ENCODE measurements at places on chromosomes 11 and 22.

GRCh38 chr22:30866216-30866615, 102.4 kb downstream of the MORC2 start:
- DNase-seq: no peak

DNA sequence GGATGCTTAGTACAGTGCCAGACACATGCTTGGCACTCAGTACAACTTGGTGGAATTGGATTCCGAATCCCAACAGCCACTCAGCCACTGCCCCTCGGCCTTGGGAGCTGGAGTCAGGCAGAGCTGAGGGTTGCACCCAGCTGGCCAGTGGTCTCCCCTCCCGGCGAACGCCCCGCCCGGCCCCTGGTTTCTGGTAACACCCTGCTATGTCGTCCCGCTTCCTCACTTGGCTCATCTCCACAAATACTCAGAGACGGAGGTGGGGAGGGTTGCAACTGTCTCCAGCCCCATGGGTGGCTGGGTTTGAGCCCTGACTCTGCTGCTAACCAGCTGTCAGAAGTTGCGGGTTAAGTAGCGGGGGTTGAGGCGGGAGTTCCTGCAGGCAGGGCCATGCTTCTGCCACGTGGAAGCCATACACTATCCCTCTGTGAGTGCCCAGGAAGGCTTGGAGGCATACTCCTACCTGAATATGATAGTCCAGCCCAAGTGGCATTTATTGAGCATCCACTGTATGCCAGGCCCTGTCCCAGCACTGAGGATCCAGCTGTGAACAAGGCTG, 67.1 kb downstream of the GRIK4 start:
- DNase-seq: no peak

DNA sequence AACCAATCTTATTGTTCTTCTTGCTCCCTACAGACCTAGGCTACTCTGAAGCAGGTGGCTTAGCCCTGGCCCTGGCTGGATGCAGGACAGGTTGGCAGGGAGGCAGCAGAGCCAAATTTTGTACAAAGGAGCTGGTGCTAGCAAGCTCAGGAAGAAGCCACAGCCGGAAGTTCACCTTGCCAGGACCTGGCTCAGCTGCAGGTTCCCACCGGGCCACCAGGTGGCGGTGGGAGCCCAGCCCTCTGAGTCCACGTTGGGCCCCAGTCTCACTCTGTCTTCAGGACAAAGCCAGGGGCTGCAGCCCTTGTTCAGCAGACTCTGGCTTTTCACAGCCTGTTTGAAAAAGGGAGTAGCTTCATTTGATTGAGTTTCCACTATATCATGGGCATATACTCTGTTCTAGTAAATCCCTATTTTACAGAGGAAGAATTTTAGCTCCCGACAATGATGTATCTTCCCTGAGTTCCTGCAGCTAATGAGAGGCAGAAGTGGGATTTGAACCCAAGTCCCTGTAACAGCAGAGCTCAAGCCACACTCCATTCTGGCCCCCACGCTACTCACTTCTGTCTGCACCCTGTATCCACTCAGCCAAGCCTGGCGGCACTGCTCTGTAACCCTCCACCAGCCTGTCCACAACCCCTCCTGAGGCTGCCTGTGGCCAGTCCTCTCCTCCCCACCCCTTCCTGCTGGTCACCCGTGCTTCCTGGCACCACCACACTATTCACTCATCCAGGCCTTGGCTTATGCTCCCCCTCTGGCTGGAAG, 3.3 kb downstream of the TKFC start:
- DNase-seq: peak; percentile 83

DNA sequence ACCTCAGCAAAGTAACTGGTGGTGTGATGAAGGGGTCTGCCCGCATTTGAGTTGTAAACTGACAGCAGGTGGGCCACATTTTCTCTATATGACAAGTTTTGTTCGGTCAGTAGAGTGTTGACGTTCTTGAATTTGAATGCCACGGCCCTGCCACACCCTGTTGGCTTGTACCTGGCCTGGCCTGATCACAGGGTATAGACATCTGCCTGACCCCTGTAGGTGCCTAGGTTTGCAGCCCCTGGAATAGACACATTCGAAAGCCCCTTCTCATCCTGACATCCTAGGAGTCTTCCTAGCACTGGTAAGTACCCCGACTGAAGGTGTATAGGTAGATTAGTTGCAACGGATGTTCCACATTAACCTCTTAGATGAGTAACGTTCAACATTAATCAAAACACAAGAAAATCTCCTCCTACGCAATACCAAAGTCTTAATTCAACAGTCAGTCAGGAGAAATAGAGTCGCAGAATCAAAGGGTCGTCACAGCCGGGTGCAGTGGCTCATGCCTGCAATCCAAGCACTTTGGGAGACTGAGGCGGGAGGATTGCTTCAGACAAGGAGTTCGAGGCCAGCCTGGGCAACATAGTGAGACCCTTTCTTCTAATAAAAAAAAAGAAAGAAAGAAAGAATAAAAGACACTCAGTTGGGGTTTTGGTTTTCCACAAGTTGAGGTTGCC, 43.6 kb upstream of the CD5 start:
- no peak for DNase-seq

- no peak for DNase-seq
Observed at GRCh38 chr22:25000686-25001085, 48.2 kb downstream of the KIAA1671 start.

DNA sequence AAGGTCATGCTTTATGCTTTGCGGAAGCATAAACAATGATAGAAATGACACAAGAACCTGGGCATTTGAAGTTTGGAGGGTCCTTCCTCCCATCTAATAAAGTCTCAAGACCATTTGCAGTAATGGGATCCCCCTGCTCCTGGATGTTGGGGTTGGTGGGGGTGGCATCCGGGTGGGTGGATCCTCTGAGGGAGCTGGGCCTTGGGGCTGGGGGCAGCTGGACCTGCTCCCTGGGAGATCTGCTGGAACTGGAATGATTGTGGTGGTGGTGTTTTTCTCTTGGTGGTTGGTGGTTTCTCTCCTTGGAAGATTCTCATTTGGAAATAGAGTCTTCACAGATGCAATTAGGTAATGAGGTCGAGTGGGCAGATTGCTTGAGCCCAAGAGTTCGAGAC, 2.2 kb upstream of the NAP1L4 start:
- no peak for DNase-seq

DNA sequence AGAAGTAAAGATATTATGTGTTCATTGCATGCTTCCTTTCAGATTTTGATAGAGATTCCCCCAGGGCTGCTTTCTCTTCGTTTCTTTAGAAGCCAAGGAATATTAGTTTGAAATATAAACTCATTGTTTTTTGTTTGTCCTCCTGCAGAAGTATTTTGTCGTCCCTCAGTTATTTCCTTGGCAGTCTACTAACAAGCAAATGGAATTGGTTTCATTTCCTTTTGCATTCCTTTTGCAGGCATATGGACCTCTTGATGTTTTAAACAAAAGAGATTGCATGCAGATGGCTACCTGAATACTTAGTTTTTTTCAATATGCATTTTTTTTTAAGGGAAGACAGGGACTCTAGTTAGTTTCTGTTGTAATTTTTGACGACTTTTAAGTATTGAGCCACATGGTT, 62.2 kb downstream of the BCL2L13 start:
- no peak for DNase-seq

- DNase-seq: peak; percentile 16
Observed at GRCh38 chr22:22709719-22710445, 65.5 kb downstream of the GGTLC2 start.

- DNase-seq: no peak
Observed at GRCh38 chr22:43277987-43278601, 65.1 kb downstream of the SCUBE1 start.

- no peak for DNase-seq
Observed at GRCh38 chr11:12280199-12280837, 97.1 kb upstream of the PARVA start.

DNA sequence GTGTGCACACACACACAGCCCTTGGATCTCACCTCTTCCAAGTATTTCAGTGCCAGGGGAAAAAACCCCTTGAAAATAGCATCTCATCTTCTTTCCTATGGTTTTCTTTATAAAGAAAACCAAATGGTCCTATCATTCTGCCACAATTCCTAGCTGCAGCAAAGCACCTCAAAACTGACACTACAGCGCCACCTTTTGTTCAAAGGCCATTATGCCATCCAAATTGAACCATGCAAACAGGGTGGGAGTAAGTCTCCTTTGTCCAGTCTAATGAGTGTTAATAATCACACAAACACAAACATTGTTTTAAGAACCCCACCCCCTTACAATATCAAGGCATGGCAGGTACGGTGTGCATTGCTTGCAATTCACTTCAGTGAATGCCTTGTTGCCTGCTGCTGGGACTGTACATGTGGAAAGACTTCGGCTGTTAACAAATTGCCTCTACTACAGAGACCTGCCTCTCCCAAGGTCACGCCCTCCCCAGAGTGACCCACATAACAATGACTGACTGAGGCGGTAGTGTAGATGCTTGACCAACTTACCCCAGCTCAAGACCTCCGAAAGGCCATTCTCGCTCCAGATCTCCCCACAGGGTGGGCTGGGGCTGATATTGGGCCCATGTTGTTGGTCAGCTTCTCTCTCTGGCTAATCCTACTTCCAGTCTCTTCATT, 31.7 kb downstream of the FAM181B start:
- peak; percentile 25 for DNase-seq

GRCh38 chr11:71332046-71332445, 79.7 kb upstream of the SHANK2 start:
- no peak for DNase-seq

DNA sequence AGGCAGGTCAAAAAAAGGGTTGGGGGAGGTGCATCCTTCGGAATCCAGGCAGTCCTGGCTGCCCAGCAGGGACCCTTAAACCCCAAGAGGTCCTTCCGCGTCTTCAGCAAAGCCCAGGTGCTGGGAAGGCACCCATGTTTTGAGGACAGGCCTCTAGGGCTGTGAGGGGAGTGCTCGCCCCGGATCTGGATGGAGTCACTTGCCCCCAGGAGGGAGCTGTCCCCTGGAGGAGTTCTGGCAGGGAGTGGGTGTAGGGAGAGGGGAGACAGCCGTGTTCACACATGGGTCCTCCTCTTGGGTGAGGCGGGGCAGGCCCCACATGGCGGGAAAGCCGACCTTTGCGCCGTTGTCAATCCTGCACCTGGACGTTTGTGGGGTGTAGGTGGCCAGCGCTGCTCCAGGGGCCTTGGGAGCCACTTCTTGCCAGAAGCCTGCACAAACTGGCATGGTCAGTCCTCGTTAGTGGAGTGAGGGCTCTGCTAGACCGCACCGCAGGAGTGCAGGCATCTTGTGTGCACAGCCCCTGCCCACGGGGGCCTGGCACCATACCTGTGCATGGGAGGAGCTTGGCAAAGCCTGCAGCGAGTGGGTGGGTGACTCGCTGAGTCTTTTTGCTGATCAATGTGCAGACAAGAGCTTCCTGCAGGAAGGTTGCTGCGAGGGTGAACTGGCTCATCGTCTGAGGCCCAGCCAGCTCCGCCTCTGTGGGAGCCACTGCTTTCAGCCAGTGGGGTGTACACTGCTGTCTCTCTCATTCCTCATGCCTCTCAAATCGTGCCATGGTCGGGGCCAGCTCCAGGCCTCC, 16.0 kb downstream of the PPIL2 start:
- no peak for DNase-seq

DNA sequence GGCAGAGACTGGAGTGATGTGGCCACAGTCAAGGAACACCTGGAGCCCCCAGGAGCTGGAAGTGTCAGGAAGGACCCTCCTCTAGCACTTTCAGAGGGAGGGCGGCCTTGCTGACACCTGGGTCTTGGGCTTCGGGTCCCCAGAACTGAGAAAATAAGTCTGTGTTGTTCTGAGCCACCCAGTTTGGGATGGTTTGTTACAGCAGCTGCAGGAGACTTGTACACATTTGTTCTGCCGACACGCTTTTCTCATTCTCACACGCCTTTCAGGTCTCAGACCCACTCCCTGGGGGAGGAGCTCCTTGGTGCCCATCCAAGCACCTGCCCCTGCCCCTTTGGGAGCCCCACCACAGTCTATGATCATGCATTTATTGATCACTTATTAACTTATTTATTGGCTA, 47.2 kb upstream of the SMIM38 start:
- no peak for DNase-seq

DNA sequence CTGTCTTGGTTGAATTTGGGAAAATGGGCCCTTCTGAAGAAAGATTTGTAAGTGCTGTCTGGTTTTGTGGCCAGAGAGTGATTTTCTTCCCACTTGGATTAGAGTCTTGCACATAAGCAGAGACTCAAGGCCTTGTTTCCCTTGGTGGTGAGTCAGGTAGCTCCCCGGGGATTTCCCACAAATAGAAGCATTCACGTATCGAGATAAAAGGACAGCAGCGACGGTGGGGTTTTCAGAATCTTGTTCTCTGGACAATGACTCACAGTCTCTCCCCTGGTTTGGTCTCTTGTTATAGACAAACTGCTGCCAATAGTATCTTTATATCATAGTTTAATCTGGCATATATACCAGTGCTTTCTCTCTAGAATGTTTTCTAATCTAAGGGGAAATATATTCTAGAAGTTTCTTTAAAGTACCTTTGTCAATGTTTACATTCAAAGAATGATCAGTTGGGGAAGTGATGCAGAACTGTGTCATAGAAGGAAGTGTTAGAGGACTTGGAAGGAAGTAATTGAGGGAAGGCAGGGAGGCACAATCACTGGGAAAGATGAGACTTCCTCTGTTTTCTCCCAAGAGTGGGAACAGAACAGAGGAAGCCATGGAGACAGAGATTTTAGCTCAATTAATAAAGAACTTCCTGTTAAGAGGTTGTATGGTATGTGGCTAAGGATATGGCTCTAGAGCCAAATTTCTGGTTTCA, 18.1 kb downstream of the POLA2 start:
- DNase-seq: peak; percentile 46

DNA sequence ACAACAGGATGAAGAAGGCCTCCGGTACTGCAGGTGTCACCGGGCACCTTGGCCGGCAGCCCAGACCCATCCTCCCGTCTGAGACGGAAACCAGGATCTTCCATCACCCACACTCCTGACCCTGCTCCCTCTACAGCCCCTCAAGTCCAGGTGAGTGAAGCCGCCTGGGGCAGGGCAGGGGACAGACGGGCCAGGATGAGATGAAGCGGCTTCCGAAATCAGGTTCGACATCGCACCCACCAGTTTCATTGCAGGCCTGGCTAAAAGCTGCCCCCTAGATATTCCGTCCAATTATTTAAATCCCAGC, 639.1 kb downstream of the TBC1D22A start:
- no peak for DNase-seq

GRCh38 chr22:30386608-30386959, 627 bp downstream of the RNF215 start:
- no peak for DNase-seq

- no peak for DNase-seq
Observed at GRCh38 chr11:129035244-129035643, 92.6 kb upstream of the TP53AIP1 start.

- no peak for DNase-seq
Observed at GRCh38 chr11:16296273-16296672, 60.1 kb downstream of the SOX6 start.

- no peak for DNase-seq
Observed at GRCh38 chr11:17439316-17439782, 37.3 kb downstream of the ABCC8 start.

GRCh38 chr11:34147581-34147980, 42.2 kb downstream of the NAT10 start:
- no peak for DNase-seq

- DNase-seq: no peak
Observed at GRCh38 chr22:25497716-25498115, 66.8 kb upstream of the GRK3 start.

All from activated naive CD8-positive, alpha-beta T cell treated with anti-CD3 and anti-CD28 coated beads, Interleukin-2, amount 50 U/mL, for 24 hours (primary cell).